ENCODE measurements at places on chromosomes 7 and 10.

DNA sequence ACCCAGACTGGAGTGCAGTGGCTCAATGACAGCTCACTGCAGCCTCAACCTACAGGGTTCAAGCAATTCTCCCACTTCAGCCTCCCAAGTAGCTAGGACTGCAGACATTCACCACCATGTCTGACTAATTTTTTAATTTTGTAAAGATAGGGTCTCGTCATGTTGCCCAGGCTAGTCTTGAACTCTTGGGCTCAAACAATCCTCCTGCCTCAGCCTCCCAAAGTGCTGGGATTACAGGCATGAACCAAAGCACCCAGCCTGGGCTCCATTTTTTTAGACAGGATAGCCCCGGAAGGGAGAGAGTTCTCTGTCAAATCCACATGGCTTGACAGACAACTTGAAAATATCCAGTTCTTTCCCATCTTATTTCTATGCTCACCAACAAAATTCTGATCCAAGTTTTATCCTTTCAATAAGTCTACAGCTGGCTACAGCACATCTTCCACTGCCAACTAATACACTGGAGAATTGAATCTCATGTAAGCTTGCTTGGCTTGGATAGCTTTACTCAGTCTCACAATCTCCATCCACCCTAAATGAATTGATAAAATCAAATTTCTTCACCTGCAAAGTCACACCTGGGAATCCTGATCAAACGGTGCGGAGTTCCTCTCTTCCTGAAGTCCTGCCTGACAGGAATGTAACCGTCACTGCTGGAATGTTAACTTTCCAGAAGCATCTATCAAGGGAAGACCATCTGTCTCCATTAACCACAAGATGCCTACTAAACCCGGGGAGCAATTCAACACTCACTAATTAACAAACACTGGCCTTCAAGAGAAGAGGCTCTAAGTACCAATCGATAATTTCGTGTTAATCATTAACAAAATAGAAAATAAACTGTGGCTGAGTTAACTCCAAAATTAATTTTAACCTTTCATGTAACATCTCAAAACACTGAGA is 239.7 kb upstream of the MKLN1 start:
- no peak for DNase-seq

DNA sequence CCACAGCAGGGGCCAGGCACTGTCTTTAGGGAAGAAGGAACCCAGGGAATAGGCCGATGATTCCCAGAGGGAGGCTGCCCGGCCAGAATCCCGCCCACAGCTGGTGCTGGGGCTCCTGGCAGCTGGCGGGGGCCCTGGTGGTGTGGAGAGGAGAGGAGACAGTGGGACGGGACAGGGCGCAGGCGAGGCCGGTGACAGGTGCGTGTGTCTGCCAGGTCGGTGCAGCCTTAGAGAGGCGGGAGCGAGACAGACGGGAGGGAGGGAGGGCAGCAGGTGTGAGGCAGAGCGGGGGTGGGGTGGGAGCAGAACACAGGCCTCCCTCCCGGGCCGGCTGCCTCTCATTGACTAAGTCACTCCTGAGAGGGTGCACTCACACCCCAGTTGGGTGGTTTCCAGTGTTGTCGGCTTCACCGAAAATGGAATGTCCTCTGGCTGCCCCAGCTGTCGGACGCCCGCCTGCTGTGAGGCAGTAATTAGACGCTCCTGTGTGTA is 55.2 kb downstream of the ELFN1 start:
- DNase-seq, result no peak

- DNase-seq, result peak; percentile 23
Measured at GRCh38 chr10:124558339-124559321, 97.0 kb downstream of the LHPP start.

GRCh38 chr10:34179280-34179679 is 635.8 kb downstream of the PARD3 start:
- no peak for DNase-seq

DNA sequence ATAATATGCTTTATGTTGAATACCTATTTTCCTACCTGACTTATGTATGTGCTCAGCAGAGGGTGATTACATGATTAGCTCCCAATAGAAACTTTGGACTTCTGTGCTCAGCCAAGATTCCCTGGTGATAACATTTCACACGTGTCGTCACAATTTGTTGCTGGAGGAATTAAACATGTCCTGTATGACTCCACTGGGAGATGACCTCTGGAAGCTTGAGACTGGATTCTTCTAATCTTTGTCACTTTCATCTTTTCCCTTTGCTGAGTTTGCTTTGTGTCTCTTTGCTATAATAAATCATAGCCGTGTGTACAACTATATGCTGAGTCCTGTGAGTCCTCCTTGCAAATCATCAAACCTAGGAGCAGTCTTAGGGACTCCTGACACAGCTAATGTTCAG is 120.9 kb upstream of the LRRTM3 start:
- DNase-seq, result no peak

DNA sequence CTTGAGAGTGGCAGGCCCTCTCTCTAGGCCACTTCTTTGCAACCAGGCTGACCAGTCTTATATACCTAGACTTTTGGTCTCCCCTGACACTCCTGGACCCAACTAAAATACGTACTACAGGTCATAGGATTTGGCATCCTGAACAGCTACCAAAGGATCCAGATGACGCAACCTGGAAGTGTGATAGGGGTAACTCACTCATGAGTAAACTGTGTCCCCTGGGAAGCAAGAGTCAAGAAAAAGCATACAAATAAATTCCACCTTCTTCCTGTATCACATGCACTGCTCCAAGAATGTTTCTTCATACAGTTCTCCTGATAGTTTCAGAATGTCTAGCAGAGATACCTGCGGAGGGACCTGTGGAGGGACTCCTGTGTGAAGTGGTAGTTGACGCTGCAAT is 172.3 kb downstream of the MDFIC start:
- no peak for DNase-seq

DNA sequence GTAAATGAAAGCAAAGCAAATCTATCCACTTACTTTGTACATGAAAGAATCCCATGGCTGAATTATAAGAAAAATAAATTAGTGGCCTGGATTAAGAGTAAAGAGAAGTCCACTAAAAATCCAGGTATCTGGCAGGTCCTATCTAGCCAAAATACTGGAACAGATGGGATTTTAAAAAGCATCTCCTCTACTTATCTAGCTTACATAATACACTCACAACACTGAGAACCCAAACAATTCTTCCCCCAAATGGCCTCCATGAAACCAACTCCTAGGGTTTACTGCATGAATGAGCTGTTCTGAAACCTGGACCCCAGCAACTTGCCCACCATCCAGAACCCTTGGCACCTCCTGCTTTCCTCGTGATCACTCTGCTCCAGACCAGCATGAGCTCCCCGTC is 61.3 kb downstream of the AFAP1L2 start:
- no peak for DNase-seq

DNA sequence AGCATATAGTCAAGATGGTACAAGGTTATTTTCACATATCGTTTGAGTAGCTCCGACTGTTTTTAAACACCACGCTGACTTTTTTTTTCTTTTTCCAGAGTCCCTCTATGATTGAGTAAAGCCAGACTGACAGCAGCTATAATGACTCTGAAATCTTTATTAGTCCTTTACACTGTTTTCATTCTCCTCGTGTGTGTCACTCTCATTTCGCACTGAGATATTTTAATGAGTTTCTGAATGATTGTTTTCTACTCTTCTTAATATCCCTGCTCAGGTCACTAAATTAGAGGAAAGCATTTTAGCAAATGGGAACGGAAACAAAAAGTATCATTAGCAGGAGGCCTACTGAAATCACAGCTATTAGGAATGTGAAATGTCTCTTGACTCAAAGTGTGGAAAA is 162.3 kb upstream of the MTPN start:
- DNase-seq, result no peak

DNA sequence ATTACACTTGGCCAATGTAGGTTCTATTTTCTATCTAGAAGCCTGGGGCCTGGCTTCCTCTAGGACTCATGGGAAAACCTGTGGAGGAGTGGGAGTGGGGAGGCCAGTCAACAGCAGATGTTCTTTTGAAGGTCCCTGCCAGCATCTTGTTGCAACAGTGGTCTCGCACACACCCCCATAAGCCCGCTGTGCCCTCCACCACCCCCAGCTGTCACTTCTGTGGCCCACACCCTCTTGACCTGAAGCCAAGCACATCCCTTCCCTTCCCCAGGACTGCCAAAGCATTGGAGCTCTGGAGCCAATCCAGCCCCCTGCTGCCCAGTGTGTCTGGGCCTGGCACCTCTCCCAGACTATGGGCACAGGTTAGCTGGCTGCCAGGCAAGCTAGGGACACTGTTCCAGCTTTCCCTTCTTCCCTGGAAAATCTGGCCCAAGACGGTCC is 1.9 kb upstream of the STX1A start:
- peak; percentile 85 for DNase-seq

DNA sequence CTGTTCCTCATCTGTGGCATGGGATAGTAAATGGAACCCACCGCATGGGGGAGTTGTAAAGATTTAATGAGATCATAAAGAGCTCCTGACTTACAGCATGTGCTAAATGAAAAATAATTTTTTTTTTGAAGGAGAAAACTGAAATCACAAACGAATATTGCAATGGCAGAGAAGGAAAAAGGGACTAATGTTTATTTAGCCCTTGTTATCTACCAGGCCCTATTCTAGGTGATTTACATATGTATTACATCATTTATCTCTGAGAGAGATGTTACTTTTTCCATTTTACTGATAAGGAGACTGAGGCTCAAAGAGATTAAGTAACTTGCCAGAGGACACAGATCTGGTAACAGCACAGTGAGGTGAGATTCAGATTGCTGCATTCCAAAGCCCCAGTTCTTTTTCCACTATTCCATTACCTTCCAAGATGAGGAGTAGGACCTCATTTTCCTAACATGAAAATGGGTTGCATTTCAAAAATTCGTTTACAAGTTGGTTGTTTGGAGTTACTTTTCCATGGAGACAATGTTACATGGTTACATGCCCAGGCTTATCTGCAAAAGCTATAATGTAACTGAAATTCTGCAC is 28.6 kb downstream of the VCL start:
- no peak for DNase-seq
